Mammary microvascular endothelial cell (primary cell): ENCODE measurements at places on chromosomes 2 and 18. TPM values are rescaled to one million over a fixed set of nuclear protein-coding genes. Genes with fewer than 3 reads are reported as not detected.

The LRATD1 gene
- 2.3 and 3.8 TPM in 2 replicates for total RNA-seq

The CLEC4F gene
- total RNA-seq, result 0.10 TPM in 1 of 2 replicates, not detected in the other

The GPAT2 gene
- total RNA-seq, result 7.6 and 8.3 TPM in 2 replicates

The CKAP2L gene
- total RNA-seq, result 19.5 and 21.0 TPM in 2 replicates

The VWC2L gene
- total RNA-seq, result not detected in 2 replicates

The RETSAT gene
- 52.6 and 56.9 TPM in 2 replicates for total RNA-seq

The EMILIN2 gene
- 6.2 and 9.4 TPM in 2 replicates for total RNA-seq

The OSGEPL1 gene
- 8.0 and 9.0 TPM in 2 replicates for total RNA-seq

The MEP1B gene
- total RNA-seq, result not detected in 2 replicates

The QPCT gene
- total RNA-seq, result 15.7 and 16.0 TPM in 2 replicates

The CRYGD gene
- total RNA-seq, result not detected in 2 replicates

The GALNT14 gene
- total RNA-seq, result 2.1 and 5.9 TPM in 2 replicates

The PTPRN gene
- not detected in 2 replicates for total RNA-seq

The NOL4 gene
- total RNA-seq, result not detected in 2 replicates

The RBM44 gene
- 0.10 and 0.20 TPM in 2 replicates for total RNA-seq

The CD8B2 gene
- not detected in 2 replicates for total RNA-seq

The SERPINB11 gene
- total RNA-seq, result not detected in 2 replicates

The MTIF2 gene
- total RNA-seq, result 24.0 and 27.0 TPM in 2 replicates

The DES gene
- not detected in 2 replicates for total RNA-seq

The SP5 gene
- total RNA-seq, result 0.93 TPM in 1 of 2 replicates, not detected in the other

The TUBA3E gene
- not detected in 2 replicates for total RNA-seq

The LYG1 gene
- total RNA-seq, result not detected in 2 replicates

The SNRNP27 gene
- total RNA-seq, result 48.5 and 55.8 TPM in 2 replicates

The RAB31 gene
- total RNA-seq, result 24.1 and 27.7 TPM in 2 replicates

The SCN3A gene
- 0.98 and 2.1 TPM in 2 replicates for total RNA-seq

The FSHR gene
- not detected in 2 replicates for total RNA-seq

The AQP12B gene
- total RNA-seq, result not detected in 2 replicates

The KCNF1 gene
- total RNA-seq, result 0.20 and 0.33 TPM in 2 replicates
